ENCODE measurements at places on chromosomes 4 and X.

DNA sequence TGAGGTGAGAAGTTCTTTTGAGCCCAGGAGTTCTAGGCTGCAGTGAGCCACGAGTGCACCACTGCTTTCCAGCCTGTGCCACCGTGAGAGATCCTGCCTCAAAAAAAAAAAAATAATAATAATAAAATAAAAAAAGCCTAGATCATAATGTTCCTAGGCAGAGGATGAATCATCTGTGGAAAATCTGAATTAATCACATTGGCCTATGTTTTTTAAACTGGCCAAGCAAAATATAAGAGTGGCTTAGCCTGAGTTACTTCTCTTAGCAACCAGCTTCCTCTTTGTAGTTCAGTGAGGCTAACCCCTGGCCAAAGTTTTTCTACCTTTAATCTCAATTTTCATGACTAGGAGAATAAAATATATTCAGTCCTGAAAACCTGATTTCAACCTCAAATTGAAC is 614.6 kb downstream of the PPP4R3C start:
- no peak for DNase-seq

GRCh38 chrX:30589146-30589888 is 11.8 kb upstream of the TASL start:
- no peak for DNase-seq

- DNase-seq: no peak
Observed at GRCh38 chrX:146144039-146144438, 326.4 kb downstream of the SLITRK2 start.

- DNase-seq: no peak
Observed at GRCh38 chr4:40648131-40648530, 18.5 kb upstream of the RBM47 start.

GRCh38 chrX:109954333-109954732 is 48.6 kb upstream of the TMEM164 start:
- no peak for DNase-seq

DNA sequence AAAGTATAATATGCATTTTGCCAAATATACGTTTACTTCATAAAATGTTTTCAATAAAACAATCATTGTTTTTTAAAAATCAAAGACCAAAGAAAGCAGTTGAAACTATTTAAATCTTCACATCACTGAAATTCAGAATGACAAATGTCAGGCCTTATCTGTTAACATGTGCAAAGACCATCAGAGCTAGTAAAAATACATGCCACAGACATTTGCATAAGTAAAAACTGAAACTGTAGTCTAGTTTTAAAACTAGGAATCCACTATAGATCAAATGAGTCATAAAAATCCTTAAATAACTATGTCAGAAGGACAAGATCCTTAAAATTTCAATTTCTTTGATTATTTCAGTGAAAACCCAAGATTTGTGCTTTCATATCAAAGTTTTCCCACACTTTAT is 24.8 kb downstream of the KLHL15 start:
- DNase-seq: no peak

DNA sequence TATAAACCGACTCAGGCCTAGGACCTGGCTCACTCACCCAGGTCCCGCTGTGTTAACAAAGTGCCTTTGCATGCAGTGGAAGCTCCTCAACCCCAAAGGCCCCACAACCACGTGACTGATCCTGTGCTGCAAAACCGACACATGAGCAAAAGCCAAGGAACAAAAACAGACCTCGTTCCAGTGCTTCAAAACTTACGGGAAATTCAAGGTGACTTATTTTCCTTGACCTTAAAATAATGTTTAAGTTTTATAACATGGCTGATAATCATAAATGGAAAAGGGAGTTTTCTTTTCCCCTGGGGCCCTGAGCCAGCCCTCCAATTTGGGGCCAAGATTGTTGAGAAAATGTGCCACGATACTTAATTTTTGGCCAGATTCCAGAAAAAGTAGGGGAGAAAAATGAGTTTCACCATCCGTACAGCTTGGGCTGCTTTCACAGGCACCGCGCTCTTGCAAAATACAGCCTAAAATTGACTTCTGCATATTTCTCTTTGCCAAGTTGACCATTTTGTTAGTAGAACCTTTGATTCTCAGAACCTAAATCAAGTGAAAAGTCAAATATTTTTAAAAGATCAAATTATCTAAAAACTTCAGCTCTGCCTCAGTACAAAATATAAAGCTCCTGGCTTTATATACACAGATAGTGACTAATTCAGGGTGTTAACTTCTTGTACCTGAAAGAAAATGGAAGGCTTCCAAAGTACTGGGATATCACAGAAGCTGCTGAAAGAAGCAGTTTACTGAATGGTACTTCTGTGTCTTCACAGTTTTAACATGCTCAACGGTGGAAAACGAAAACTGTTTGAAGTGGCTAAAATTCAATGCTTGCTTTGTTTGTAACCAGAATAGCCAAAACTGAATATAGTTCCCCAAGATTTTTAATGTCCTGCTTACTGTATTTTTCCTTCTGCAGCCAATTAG is 93.8 kb downstream of the APBB2 start:
- DNase-seq: no peak

DNA sequence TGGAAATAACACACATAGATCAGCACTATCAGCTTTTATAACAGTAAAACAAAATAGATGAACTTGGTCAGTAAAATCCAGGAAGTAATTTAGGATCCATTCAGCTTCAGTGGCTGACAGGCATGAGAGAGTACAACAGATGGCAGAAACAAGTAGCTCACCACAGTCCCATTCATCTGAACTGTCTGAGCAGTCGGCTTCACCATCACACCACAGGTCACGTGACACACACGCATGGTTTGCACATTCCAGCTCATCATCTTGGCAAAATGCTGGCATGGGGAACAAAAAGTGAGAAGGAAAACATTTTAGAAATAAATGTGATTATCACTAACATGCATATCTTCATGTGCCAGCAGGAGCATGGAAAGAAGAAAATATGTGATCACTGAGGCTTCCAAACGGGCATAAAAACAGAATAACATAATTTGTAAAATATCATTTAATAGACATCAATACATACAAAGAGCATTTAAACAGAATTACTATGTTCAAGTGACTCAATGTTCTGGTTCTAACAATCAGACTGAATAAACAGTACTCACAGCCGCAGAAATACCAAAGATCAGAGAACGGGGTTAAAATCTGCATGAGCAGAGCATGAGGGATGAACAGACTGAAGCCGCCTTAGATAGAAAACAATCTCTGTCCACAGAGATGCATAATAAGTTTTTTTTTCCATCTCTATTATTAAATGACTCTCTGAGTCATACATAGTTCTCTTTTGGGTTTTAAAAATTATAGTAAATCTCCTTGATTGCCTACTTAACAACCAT is 158.1 kb downstream of the ATP10D start:
- DNase-seq: no peak

DNA sequence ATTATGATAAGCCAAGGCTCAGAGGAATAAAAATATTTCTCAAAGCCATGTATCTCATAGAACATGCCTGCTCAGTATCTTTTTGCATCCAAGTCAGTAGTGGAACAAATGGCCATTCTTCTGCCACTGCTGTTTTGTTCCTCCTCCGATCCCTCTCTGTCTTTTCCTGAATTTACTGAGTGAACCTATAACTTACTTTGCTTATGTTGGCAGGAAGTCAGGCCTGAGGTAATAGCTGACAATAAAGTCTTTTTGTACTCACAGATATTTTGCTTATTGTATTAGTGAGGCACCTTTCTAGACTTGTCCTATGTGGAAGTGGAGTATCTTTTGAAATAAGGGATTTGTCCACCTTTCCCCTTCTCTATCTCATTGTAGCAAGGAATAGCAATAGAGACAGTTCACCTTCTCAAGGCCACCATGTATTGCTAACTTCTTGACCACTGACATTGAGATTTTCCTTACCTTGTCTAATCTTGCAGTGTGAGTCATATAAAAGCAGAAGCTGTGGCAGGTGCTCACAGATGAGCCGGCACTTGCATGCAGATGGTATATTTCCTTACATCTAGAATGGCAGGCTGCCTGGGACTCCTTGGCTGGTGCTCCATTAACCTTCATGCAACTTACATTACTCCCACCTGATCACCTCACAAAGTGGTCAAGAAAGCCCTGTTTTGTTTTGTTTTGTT is 68.2 kb downstream of the AGTR2 start:
- no peak for DNase-seq

GRCh38 chrX:46904626-46905025 is 7.6 kb upstream of the JADE3 start:
- no peak for DNase-seq

All from activated naive CD8-positive, alpha-beta T cell treated with anti-CD3 and anti-CD28 coated beads, Interleukin-2, amount 50 U/mL, for 16 hours (primary cell).